NCI-H2227 treated with DMSO at 0.1 percent for 48 hours (cell line): ENCODE measurements at places on chromosomes 13 and 19.

DNA sequence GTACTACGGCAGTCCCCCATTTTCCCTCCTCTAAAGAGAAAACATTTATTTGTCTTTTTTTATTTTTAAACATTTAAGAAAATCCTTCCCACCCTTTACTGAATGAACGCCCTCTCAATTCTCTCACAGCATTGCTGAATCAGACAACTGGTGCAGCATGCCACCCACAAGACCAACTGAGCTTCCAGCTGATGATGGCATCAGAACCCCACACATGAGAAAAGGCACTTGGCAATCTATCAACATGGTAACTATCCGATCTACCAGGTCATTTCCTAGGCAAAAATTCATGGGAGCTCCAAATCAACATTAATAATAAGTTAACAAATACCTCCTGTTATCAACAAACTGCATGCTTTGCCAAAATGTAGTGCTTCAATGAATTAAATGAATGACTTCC lies 43.1 kb downstream of the LHFPL6 start:
- DNase-seq, result no peak

DNA sequence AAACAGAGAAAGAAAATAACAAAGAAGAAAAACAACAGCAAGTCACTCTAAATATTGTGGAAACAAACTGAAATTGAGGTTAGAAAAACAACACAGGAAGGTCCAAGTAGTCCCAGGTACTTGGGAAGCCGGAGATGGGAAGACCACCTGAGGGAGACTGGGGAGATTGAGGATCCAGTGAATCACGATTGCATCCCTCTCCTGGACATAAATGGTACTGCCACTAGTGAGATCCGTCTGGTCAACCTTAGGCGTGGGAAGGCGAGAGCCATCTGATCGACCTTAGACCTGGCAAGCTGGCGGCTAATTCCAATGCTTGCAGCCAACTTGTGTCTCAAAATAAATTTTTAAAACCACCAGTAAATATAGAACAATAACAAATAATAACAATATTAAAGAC lies 81.9 kb downstream of the ZNF726 start:
- no peak for DNase-seq

- no peak for DNase-seq
Measured at GRCh38 chr13:113451951-113452421, 1.3 kb downstream of the ADPRHL1 start.

GRCh38 chr19:16594131-16594586 lies 21.9 kb upstream of the SLC35E1 start:
- DNase-seq, result no peak

GRCh38 chr19:34226036-34226435 lies 28.3 kb upstream of the GARRE1 start:
- DNase-seq, result no peak
